NCI-H2171 treated with DMSO at 0.1 percent for 48 hours (cell line): ENCODE measurements at places on chromosomes 16 and 17.

DNA sequence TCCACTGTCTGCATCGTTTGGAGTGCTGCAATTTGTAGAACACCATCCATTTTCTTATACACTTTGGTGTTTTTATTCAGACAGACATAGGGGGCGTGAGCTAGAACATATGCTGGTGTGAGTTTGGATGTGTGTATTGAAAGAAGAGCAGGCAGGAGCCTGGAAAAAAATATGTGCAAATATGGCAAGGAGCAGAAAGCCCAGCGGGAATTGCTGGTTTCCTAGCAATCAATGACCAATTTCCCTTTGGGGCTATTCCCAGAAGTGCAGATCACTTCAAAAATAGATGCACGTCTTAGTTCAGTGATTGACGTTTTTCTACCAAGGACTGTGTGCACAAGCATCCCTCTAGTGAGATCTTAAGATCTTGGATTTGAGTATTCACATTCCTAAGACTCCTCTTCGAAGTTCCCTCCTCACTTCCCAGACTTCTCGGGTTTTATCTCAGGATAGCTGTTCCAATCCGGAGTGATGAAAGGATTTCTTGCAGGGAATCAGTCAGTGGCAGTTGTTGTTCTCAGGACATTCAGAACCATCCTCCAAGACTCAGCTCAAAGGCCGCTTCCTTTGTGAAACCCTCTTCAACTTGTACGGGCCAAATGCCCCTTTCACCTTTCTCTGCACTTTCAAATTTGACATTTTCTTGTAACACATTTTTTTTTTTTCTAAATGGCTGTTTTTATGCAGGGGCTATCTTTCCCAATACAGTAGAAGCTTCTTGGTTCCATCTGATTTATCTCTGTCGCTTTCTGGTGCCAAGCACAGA, 268.7 kb upstream of the ASIC2 start:
- no peak for DNase-seq

- DNase-seq: peak; percentile 97
Observed at GRCh38 chr17:80694085-80694991, 149.7 kb downstream of the RPTOR start.

DNA sequence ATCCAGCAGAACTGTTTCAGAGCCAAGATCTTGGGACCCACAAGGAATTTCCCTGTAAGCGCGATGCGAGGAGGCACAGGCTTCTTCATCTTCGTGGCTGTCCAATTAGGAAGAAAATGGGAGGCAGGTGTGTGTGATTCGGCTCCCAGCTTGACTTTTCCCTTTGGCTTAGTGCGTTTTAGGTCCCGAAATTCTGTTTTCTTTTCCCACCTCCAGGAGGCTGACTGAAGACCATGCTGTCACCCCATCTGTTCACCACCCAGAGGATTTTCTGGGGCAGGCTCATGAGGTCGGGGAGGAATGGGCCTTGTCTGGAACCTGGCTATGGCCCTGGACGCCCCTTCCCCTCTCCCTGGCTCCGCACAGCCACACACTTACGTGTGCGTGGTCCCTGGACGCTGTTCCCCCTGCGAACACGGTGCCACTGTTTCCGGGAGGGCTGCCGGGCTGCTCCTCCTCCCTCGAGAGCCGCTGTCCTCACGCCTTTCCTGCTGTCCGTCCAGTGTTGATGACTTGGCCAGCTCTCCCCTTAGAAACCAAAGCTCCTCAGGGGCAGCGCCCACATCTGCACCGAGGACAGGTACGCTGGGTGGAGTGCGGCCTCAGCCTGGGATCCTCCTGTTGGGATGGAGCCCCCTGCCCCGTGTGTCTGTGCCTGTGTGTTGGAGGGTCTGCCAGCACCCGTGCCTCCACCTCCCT, 2.7 kb upstream of the PABPN1L start:
- DNase-seq: peak; percentile 84

DNA sequence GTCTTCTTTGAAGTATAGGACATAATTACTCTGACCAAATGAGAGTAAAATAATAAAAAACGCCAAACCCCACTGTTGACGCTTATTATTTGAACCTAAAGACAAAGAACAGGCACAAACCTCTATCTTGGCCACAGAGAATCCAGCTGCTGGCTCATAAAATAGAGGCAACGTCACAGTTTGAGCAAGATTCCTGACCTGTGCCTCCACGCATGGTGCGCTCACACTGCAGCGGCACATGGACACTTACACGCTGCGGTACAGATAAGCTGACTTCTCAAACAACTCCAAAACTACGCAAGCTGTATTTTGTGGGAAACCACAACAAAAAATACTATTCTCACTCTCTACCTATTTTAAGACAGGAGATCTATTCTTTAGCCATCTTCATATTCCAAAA, 38.8 kb upstream of the TRAP1 start:
- DNase-seq: no peak

GRCh38 chr16:78962457-78962929, 638.0 kb downstream of the MAF start:
- no peak for DNase-seq

- DNase-seq: no peak
Observed at GRCh38 chr16:88460496-88461330, 7.6 kb downstream of the ZFPM1 start.

- DNase-seq: no peak
Observed at GRCh38 chr17:41588126-41588810, 1.6 kb upstream of the KRT14 start.

DNA sequence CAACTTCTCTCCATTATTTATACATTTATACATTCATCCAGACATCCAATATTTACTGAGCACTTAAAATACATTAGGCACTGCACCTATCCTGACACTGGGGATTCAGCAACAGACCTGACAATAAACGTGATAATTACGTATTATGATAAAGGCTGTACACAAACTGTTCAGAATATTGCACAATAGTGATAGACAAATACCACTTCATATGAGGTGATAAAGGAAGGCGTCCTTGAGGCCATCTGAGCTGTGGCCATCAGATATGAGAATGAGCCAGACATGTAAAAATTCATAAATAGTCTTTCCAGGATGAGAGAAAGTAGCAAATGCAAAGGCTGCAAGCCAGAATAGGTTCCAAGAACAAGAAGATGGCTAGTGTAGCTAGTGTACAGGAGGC, 8.6 kb downstream of the USP32 start:
- DNase-seq: no peak

GRCh38 chr17:70365091-70365583, 195.8 kb downstream of the KCNJ2 start:
- no peak for DNase-seq

GRCh38 chr16:51305337-51305736, 154.3 kb upstream of the SALL1 start:
- no peak for DNase-seq

DNA sequence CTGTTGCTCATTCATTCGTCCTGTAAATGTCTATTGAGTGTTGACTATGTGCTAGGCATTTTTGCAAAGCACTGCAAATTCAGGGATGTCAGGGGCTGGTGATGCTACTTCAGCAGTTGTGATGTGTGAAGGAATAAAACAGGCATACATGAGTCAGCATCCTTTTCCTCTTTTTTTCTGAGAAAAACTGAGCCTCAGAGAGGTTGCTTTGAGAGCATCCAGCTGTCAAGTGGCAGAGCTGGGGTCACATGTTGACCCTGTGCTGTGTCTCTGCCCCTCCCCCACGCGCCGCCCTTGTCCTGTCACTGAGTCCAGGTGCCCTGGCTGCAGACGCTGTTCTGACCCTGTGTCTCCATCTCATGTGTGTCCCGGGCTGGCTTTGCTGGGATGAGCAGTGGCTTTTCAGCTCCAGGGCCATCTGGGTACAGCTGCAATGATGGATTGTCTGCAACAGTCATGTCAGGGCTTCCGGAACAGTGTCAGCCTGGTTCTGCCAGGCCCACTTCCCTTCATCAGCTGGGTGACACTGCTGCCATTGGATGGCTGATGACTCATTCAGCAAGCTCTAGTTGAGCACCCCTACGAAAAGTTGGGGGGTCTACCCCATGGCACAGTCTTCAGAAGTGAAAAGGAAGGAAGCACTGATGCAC, 14.9 kb downstream of the SEC14L5 start:
- no peak for DNase-seq

- no peak for DNase-seq
Observed at GRCh38 chr16:50081428-50082018, 15.8 kb downstream of the HEATR3 start.

DNA sequence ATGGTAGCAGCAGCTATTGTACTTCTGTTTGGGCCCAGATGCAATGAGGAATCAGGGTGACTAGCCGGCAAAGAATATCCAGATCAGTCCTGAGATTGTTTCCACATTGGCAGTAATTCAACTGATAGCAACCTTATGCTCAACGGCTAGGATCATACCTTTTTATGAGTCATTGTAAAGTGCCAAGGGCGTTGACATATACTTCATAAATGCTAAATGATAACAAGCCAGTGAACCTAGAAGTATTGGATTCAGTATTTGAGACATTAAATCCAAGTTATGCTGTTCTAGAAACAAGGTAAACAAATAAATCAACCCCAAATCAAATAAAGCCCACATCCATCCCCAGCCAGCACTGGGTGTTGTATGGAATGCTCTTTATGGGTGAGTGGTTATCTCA, 207.1 kb upstream of the ZFHX3 start:
- DNase-seq: no peak

GRCh38 chr17:62760059-62760944, 47.8 kb downstream of the MARCHF10 start:
- no peak for DNase-seq

GRCh38 chr16:5979905-5980550, 882.4 kb upstream of the EEF2KMT start:
- DNase-seq: no peak
